ENCODE measurements at places on chromosomes 4 and X. TPM values are rescaled to one million over a fixed set of nuclear protein-coding genes. Genes with fewer than 3 reads are reported as not detected.

The SCD5 gene
- total RNA-seq, result 10.1 TPM

The FOXR2 gene
- total RNA-seq, result 2.0 TPM

The TMPRSS11B gene
- total RNA-seq, result not detected

The SULT1B1 gene
- not detected for total RNA-seq

The CFI gene
- total RNA-seq, result 1.1 TPM

The LDOC1 gene
- 2.8 TPM for total RNA-seq

The IL3RA gene
- not detected for total RNA-seq

The RS1 gene
- not detected for total RNA-seq

The SPATA4 gene
- not detected for total RNA-seq

The CXXC4 gene
- not detected for total RNA-seq

The GPAT3 gene
- total RNA-seq, result 24.5 TPM

The RBMX gene
- total RNA-seq, result 273 TPM

The CXorf49B gene
- total RNA-seq, result not detected

The IDUA gene
- 0.60 TPM for total RNA-seq

The TMSB15B gene
- total RNA-seq, result 7.8 TPM

The DLG3 gene
- total RNA-seq, result 11.4 TPM

The GYPA gene
- not detected for total RNA-seq

The TMPRSS11F gene
- total RNA-seq, result 0.10 TPM

The TCEAL5 gene
- total RNA-seq, result not detected

The CXCL3 gene
- total RNA-seq, result 1.1 TPM

The CCNA2 gene
- total RNA-seq, result 194 TPM

The LRBA gene
- total RNA-seq, result 12.5 TPM

The TEX13C gene
- not detected for total RNA-seq

The KLHL13 gene
- 0.12 TPM for total RNA-seq

The MAML3 gene
- 3.2 TPM for total RNA-seq

The MMGT1 gene
- total RNA-seq, result 28.0 TPM

The SSX2 gene
- not detected for total RNA-seq

The SHOX gene
- not detected for total RNA-seq

The CDKL5 gene
- total RNA-seq, result 2.7 TPM

The GABRA4 gene
- total RNA-seq, result not detected

The SPANXB1 gene
- 7.0 TPM for total RNA-seq

The HELQ gene
- total RNA-seq, result 7.8 TPM

The LRRC66 gene
- 0.10 TPM for total RNA-seq

The QRFPR gene
- not detected for total RNA-seq
